ENCODE measurements at places on chromosomes 4 and X.

- DNase-seq, result no peak
Observed at GRCh38 chrX:97619499-97619898, 735.8 kb downstream of the RPA4 start.

DNA sequence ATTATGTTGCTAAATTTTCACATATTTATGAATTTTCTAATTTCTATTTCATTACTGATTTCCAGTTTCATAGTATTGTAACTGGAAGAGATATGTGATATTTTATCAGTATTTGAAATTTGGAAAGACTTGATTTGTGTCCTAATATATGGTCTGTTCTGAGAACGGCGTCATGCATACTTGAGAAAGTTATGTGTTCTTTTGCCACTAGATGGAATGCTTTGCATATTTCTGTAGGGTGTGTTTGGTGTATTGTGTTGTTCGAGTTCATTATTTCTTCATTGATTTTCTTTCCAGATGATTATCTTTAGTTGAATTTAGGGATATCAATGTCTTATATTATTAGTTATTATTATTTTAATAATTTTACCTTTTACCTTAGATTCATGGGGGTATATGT is 110.6 kb upstream of the ITM2A start:
- DNase-seq, result no peak

DNA sequence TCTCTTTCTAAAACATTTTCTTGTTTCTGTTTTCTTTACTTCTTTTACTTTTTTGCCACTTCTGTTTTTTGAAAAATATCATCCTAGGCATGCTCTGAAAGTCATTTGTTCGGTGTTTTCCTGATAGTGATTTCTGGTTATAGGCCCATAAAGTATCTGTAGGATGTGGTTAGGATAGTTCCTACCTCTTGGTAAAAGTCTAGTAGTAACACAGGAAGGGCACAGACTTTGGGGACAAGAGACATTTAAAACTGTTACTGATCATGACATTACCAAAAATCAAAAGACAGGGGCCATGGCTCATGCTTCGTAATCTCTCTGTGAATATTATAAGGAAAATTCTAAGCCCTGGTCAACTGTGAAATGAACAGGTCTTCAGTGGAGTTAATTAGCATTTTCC is 44.8 kb downstream of the FHL1 start:
- DNase-seq, result no peak

DNA sequence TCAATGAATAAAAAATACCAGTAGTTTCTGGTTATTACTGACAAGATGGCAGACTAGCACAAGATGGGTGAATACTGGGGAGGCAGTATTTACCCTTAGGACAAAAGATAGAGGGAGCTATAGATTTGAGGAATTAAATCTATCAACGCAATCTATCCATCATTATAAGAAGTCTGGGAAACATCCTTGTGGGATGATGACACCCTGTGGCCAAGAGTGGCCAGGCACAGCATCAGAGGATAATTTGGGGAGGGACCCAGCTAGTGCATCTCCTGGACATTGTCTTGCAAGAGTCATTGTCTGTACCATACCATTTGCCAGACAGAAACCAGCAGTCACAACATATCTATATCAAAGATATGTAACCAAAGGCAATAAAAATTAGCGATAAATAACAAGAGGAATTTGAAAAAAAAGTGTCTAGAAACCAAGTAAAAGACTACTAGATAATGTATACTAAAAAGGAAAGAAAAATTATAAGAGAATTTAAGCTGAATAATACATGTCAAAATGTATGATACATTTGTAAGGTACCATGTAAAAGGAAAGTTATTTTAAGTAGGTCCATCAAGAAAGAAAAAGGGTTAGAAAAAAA is 22.9 kb downstream of the KCTD8 start:
- DNase-seq, result no peak

GRCh38 chrX:134732152-134732551 is 73.9 kb upstream of the PLAC1 start:
- no peak for DNase-seq

DNA sequence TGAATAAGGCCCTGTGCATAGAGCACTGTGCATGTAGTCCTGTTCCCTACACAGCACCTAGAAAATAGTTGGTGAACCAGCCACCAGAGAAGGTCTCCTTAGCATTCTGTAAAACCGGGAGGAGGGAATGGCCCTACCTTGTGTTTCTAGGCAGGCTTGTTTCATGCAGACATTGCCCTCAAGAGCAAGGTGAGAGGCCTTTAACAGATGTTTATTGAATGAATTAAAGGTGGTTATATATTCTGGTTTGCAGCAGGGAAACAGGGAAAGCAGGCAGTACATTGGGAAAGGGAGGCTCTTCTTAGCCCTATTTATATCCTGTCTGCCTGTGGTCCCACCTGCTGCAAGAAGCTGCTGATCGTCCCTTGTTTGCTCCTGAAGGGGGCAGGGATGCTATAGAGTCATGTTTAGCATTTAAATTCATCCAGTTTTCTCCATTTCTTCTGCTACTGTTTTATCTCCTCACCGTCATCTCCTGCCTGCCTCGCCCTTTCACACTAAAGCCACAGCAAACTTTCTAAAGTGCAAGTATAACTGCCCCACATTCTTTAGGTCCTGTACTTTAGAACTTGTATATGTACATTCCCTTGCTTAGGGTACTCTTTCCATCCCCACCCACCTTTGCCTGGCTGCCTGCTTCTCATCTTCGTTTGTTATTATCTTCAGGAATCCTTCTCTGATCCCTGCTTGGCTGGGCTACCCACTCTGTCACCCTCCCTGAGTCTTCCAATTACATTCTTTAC is 60.3 kb downstream of the EGF start:
- no peak for DNase-seq

DNA sequence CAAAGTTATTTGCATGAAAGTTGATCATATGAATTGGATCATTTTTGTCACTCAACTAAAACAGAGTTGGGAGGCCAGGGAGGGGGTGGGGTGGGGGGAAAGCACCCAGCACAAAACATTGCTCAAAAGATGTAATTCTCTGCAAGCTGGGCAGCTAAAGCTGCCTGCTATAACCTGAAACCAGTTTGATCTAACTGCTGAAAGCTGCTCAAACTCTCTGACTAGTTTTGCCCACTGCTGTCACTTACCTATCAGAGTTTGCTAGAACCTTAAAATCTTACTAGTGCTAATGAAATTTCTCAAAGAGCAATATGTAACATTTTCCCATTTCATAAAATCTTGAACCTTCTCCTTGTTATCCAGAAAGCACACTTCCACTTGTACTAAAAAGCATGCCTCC is 10.4 kb downstream of the CXCL8 start:
- no peak for DNase-seq

- DNase-seq, result no peak
Observed at GRCh38 chr4:125041372-125041930, 273.3 kb upstream of the FAT4 start.

GRCh38 chrX:149453906-149454822 is 50.9 kb downstream of the IDS start:
- no peak for DNase-seq

DNA sequence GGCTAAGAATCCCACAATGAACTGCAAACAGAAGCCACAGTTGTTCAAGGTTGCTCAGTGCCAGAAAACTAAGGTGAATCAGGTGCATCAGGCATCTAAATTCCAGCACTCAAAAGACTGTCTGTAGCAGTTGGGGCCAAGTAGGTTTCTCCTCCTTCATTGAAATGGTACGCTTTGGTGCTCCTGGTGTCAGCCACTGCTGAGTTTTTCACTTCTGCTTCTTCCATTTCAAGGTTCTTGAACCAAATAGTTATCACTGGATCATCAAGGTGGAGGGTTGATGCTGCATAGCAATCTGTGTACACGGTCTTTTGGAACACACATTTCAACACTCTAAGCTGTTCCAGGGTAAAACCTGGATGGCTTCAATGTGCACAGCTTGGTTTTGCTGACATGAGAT is 74.4 kb downstream of the TMA16 start:
- DNase-seq, result no peak

GRCh38 chr4:106034220-106034619 is 138.9 kb downstream of the NPNT start:
- DNase-seq, result no peak

DNA sequence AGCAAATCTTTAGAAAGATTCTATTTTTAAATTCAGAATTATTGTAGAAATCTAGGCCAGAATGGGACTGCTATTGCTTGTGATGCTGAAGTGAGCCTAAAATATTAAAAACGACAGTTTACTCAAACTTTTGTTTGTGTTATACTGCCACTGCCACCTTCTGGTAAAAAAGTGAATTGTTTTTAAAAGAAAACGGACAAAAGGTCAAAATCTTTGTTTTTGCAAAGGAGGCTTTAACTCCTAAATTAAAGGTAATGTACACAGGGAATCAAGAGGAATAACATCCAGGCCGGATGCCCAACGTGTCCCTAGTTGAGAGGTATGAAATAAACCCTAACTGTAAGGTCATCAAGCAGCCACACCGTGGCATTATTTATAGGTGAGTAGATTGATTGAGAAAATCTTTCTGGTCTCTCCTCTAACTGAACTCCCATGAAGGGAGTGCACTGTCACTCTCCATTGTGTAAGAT is 338.3 kb upstream of the GALNT7 start:
- no peak for DNase-seq

GRCh38 chr4:161696944-161697343 is 466.9 kb downstream of the FSTL5 start:
- no peak for DNase-seq

GRCh38 chrX:104707572-104707971 is 141.6 kb downstream of the IL1RAPL2 start:
- DNase-seq, result no peak

GRCh38 chr4:89556601-89557305 is 249.2 kb upstream of the GPRIN3 start:
- no peak for DNase-seq

DNA sequence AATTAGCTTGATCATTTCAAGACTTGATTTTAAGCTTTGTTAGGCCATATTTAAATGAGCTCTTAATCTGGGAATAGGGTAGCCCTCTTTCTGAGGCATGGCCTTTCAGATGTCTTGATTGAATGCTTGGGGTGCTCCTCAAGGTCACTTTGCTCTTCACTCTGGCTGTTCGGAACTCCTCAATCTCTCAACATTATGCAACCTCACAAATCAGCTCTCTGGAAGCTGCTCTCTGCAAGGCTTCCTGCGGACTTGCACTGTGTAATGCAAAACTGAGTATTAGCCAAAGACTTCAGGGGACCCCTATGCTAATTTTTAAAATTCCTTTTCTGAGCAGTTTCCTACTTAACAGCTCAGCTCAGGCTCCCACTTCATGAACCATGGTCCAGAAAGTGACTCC is 398.3 kb downstream of the PRDM5 start:
- DNase-seq, result no peak

DNA sequence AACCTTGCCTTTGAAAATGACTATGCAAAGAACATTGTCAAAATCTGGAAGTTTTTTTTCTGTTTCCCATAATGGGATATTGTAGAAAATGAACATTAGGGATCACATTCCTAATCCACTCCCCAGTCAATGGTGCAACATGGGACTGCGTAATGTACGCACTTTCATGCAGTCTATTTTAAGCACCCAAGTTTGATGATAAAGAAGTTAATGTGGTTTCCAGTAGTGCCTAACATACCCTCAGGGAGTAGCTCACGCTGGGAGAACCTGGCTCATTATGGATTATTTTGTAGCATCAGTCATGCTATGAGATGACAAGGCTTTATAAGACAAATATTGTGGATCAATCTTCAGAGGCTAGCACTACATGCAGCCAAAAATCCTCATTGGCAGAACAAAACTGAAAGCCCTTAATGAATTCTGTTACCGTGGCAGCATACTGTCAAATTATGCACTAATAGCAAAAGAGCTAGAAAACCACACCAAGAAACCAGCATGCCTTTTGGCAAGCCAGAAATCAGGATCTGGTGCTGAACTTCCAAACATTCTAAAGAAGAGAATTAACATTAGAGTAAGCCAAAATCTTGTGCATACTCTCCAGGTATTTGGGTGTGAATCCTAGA is 1392.8 kb upstream of the TENM3 start:
- no peak for DNase-seq

DNA sequence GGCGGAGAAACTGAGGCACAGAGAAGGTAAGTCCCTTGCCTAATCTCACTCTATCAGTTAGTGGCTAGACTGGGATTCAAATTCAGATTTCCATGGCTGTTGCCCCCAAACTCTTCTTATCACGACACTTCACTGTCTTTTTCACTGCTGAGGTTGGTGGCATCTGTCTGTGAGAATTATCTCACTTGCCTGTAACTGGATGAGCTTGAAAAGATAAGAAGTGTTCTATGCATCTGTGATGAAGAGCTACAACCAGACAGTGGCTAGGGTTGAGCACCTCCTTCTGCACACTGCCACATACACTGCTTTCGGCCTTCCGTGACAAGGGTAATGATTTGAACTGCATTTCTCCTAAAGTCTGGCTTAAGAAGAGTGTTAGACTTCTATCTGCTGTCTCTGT is 107.9 kb upstream of the TEX13D start:
- no peak for DNase-seq

Measured in amygdala (tissue), 56 donors.